COLO829 (cell line): ENCODE measurements at places on chromosomes 4 and X.

- no peak for DNase-seq
Observed at GRCh38 chr4:4406455-4407298, 19.8 kb downstream of the NSG1 start.

GRCh38 chr4:17587094-17587822, 10.3 kb downstream of the LAP3 start:
- peak; percentile 24 for DNase-seq

DNA sequence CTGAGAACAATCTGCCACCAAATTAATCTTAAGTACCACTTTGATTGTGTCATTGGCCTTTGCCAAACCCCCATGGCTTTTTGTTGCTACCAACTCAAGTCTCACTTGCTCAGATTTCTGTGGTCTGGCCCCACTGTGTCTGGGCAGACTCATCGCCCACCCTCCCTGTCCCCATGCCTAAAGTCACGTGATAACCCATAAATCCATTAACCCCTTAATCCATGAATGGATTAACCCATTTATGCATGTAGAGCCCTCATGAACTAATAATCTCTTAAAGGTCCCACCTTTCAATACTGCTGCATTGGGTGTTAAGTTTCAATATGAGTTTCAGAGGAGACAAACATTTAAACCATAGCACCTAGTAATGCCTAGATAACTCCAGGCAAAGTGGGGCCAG, 78.5 kb upstream of the BLTP1 start:
- DNase-seq: no peak

GRCh38 chr4:81274460-81274859, 59.4 kb upstream of the PRKG2 start:
- no peak for DNase-seq

- no peak for DNase-seq
Observed at GRCh38 chrX:133482056-133482952, 67.0 kb upstream of the GPC4 start.

- no peak for DNase-seq
Observed at GRCh38 chr4:97911236-97911906, 231.9 kb downstream of the STPG2 start.

DNA sequence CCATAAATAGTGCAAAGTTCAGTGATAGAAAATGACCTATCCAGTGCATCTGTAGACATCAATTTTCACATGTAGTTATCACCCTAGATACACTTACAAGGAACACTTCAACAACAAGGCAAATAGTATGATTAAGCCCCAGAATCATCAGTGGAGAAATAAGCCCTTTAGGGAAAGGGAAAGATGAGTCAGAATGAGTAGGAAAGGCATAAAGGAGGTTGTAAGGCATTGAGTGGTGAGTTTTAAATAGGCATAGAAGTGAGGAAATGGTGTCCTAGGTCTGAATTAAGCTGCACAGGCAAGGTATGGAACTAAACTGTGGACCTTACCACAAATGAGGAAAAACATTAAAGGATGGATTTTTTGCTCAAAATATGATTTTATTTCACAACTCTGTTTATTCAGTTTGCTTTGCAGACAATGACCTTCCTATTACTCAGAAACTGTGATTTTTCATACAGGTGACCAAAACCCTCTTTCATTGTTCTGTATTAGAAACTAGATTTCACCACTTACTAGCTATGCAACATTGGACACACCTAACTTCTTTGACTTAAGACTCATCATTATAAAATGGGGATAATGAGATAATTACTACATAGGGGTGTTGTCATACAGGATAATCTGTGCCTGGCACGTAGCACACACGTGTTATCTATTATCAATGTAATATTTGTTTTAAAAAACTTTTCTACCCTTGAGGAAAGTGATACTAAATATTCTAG, 57.0 kb upstream of the MAP9 start:
- DNase-seq: peak; percentile 31

- DNase-seq: no peak
Observed at GRCh38 chrX:48474127-48474526, 1.9 kb upstream of the FTSJ1 start.

- no peak for DNase-seq
Observed at GRCh38 chr4:108227923-108228322, 59.2 kb upstream of the LEF1 start.

GRCh38 chr4:78551420-78552351, at the start of gene ANXA3:
Gene ANXA3, plus strand, starts transcription at chr4:78551770. Its CDS starts 2,704 bp downstream, at chr4:78554474.
- no peak for DNase-seq

DNA sequence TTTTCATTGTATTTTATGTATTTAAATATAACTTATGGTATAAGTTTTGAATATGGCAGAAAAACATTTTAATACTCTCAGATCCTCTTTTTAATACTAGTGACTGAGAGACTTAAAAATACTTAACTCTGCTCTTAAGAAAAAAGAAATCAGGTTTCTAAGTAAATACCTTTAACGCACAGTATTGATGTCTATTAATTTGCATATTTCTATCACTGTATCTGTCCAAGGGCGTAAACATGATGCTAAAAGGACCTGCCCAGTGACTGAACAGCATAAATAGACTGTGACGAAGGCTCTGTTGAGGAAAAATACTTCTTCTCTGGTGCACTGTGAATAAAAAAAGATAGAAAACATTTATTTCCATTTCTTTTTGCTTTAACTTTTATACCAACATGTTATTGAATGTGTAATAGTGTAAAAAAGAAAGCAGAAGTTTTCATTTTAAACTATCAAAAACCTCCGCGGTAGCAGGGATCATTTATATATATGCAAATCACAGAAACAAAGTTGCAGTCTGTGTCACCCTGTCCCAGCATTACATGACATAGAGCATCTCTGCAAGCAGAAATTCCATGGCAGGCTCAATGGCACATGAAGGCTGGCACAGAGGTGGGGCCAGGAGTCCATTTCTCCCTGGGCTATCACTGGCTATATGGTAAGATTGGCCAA, 75.4 kb downstream of the ZAR1 start:
- DNase-seq: no peak

DNA sequence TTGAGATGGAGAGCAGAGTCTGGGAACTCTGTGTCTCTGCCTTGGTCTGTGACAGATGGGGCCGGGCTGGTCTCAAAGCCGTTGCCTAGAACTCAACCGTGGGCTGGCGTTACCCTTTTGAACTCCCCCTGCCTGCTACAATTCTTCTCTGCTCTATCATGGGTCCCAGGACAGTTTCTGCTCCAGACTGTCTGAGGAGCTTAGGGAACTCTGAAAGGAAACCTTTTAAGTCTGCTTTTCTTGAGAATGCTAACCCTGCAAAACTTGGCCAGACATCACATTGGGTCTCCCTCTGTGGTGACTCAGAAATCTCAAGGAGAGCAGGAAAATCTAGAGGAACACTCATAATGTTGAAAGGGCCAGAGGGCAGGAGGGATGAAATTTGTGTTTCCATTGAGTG, 240.6 kb downstream of the CBR4 start:
- no peak for DNase-seq

DNA sequence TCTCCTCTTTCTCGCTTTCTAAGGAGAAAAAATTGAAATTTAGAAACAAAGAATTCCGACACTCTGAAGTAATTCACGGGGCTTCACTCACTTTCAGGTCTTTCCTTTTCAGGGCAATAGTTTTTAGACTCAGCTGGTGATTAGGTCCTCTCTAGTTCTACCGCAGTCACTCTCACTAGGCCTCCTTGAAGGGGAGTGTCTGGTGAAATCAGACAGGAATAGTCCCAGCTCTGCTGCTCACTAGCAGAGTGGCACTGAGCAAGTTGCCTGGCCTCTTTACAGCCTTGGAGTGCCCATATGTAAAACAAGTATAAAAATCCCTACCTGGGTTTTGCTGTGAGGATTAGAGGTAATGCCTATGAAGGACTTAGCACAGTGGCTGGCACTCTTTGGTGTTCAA, 64.1 kb downstream of the NEUROG2 start:
- no peak for DNase-seq

DNA sequence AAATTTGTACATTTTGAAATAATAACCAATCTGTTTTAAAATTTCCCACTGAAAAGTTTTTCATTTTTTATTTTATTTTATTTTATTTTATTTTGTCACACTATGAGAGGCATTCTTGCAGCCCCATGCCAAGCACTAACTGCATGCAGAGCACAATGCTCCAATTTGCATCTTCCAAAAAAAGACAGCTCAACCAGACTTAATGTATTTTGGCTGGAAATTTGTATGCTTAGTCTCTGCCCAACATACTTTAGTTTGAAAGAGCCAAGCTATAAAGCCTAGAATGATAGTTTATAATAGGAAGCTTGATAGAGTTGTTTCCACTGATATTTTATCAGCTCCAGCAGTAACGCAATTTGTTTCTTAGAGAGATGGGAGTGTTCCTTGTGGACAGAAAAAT, 235.5 kb downstream of the GALNTL6 start:
- no peak for DNase-seq

DNA sequence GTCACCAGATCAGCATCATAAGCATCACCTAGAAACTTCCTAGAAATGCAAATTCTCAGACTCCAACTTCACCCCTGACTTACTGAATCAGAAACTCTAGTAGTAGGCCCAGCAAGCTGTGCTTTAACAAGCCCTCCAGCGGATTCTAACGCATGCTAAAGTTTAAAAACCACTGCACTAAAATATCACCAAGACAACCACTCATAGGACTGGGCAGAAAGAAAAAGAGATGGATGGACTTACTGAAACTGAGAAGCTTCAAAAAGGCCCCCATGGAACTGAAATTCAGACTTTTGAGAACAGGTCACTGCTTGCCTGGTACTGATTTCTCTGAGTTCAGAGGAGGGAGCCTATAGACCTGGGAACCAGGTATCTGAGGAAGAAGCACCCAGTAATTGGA, 40.1 kb downstream of the FAM241A start:
- DNase-seq: no peak

DNA sequence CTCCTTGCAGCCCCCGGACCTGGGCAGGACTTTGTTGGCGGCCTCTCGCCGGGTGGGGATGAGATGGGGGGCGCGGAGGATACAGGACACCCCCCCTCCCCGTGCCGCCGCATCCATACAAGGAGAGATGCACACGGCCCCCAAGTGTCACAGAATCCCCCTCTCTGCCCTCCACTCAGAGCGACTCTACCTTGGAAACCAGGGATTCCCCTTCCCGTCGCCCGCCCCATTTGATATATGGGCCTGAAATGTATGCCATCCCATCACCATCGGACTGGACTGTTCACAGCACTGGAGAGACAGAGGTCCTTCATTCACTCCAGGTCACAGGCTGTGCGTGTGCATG, 426 bp downstream of the PORCN start:
- no peak for DNase-seq

DNA sequence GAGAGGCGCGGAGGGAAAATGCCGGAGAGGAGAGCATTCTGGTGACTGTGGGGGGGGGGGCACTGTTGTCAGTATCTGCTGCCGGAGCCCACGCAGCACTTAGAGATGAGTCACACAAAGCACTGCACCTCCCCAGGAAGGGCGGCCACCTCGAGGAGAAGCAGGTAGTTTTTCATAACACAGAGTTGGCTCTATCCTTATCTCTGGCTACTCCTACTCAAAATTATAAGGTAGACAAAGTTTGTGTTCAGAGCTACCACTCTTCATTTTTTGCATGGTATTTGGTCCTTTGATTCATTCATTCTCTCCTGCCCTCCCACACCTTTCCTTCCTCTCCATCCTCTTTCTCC, 76.2 kb upstream of the SCOC start:
- no peak for DNase-seq

DNA sequence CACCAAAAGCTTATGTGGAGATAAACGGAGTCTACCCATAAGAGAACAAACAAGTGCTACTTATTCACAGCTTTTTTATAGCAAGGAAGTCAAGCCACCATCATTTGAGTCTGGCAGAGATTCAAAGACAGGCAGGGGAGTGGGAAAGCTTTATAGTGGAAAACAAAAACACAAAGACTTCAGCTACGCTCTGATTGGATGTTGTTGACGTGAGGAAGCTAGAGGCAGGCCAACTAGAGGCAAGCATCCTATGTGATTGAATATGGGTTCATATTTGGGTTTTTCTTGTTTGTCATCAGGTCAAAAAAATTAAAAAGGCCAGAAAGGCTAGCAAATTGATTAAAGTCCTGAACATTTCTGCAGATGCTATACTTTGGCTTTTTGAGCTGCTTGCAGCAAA, 719 bp upstream of the TCEAL4 start:
- DNase-seq: no peak

- DNase-seq: no peak
Observed at GRCh38 chr4:164807611-164808010, 53.7 kb downstream of the SMIM31 start.

DNA sequence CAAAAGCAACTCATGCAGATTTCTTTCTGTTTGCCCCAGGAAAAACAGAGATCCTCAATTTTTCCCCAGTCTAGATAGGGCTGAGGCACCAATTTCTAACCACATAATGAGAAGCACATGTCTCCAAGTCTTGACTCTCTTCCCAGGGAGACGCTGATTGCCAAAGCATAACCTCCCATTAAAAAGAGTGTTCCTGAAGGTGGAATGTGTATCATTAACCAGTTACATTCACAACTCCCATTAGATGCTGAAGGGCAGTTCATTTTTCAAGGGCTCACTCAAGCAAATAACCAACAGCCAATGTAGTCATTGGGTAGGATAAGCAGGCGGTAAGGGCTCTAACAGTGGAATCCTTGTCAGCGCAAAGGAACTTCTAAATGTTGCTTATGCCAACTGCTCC, 27.5 kb downstream of the TMEM47 start:
- DNase-seq: no peak

GRCh38 chrX:9390121-9390520, 74.7 kb upstream of the TBL1X start:
- DNase-seq: no peak

GRCh38 chrX:103562801-103563200, 22.5 kb upstream of the TCEAL4 start:
- no peak for DNase-seq

GRCh38 chr4:134807231-134807745, 605.7 kb upstream of the PABPC4L start:
- DNase-seq: peak; percentile 43

- DNase-seq: no peak
Observed at GRCh38 chrX:77814210-77814609, 28.2 kb upstream of the ATRX start.
